Fibroblast of upper back skin (primary cell): ENCODE measurements at places on chromosomes 1 and 21.
A peak's percentile ranks its signal among the peaks of the same experiment; 100 is the strongest.

DNA sequence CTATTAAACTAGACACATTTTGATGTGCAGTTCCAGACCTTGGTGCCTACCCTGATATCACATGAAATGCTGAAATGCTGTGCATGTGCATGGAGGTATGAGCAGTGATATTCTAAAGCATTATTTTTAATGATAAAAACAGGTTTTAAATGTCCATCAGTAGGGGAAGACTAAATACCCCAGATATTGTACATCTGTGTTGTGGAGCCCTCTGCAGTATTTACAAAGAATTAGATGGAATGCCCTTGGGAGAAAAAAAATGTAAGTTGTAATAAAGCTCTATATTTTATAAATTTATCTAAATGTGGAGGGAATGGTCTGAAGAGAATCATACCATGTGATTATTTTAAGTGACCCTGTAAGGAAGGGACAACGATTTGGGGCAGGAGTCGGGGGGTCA is 39.1 kb upstream of the IGSF5 start:
- DNase-seq = peak; percentile 20

GRCh38 chr1:215636258-215636965 is 69.3 kb downstream of the KCTD3 start:
- peak; percentile 56 for DNase-seq

DNA sequence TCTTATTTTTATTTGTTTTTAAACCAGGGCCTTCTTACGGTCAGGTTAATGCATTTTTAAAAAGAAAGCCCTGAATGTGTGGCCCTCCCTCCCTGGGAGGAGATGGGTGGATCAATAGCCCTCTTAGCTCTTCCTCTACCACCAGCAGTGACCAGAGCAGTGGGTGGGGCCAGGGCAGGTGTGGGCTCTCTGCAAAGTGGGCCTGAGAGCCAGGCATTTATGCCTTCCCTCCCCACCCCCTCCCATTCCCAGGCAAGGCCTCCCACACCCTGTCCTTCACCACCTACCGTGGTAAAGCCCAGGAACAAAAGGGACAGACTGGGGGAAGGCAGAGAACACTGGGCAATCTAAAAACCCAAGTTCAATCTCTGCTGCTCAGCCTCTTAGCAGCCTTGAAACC is 63.9 kb downstream of the SSBP3 start:
- no peak for DNase-seq

GRCh38 chr1:248183996-248184395 is 9.4 kb downstream of the OR2M2 start:
- no peak for DNase-seq

- DNase-seq = no peak
These were observed 27.7 kb upstream of the VN1R5 start for GRCh38 chr1:247228133-247228532.

- DNase-seq = peak; percentile 78
These were observed 2.4 kb downstream of the PLPPR4 start for GRCh38 chr1:99266726-99267125.

GRCh38 chr1:27527223-27527889 is 37.4 kb upstream of the WASF2 start:
- peak; percentile 45 for DNase-seq

GRCh38 chr1:108017698-108018097 is 52.7 kb upstream of the VAV3 start:
- peak; percentile 11 for DNase-seq

- DNase-seq = no peak
These were observed 8.5 kb downstream of the VPS45 start for GRCh38 chr1:150076066-150076465.

DNA sequence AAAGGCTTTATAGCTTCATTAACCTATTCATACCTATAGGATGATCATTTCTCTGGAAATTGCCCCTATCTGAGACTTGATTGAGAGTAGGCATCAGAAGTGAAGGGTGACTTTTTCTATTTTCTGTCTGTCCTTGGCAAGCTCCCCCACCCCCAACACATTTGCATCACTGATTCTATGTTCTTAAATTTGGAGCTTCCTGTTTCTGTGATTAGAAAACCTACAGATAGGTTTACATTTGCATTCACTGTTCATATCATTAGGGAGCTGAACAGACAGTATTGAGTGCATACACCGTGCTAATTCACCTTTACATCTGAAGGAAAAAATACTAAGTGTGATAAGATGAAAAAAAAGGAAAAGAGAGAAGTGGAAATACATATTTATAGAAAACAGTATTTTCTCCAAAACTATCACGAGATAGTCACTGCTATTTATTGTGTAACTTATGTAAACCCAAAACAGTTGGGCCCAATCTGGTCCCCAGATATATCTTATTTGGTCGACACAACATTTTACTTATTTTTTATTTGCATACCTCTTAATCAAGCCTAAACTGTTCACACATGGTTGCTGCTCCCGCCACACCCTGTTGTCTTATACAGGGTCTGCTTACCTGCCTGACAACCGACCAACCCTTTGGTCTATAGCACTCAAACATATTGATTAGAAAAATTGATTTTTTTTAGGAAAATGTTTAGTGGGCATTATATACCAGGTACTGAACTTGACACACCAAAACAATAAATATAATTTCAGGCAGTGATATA is 218.8 kb downstream of the NTNG1 start:
- no peak for DNase-seq

DNA sequence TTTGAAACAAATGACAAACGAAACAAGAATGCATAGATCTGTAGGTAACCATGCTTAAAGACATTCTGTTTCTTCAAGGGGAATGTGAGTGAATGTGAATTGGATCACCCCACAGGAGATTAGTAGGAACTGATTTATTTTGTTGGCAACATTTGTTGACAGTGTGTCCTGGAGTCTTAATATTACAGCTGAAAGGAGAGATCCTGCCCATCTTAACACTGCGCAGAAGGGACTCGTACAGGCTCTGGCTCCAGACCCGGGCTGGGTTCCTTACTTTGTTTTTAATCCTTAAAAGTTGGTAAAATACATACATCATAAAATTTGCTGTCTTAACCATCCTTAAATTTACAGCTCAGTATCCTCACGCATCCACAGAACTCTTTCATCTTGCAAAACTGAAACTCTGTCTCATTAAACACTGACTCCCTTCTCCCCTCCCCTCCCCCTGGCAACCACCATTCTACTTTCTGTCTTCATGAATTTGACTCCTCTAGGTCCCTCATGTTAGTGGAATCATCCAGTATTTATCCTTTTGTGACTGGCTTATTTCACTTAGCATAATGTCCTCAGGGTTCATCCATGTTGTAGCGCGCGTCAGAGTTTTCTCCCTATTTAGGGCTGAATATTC is 74.1 kb downstream of the GALNT2 start:
- DNase-seq = peak; percentile 85

DNA sequence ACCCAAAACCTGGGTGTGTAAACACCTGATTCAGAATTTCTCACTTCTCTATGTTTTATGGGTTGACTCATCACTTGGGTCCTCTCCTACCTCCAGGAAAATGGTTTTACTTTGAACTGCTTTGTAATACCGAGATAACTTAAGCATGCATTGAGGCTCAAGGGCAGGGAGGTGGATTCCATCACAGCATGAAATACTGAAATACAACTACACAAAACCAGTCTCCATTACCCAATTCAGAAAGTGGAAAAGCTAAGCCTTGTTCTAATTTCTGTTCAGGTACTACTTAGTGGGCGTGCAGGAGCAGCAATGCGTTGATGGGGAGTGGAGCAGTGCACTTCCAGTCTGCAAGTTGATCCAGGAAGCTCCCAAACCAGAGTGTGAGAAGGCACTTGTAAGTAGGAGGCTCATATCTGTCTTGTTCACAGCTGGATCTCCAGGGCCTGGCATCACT is 6.1 kb upstream of the C4BPA start:
- DNase-seq = no peak

- peak; percentile 53 for DNase-seq
These were observed 48.8 kb downstream of the DR1 start for GRCh38 chr1:93394514-93394913.

GRCh38 chr1:230681599-230681998 is 32.3 kb downstream of the AGT start:
- DNase-seq = peak; percentile 85

DNA sequence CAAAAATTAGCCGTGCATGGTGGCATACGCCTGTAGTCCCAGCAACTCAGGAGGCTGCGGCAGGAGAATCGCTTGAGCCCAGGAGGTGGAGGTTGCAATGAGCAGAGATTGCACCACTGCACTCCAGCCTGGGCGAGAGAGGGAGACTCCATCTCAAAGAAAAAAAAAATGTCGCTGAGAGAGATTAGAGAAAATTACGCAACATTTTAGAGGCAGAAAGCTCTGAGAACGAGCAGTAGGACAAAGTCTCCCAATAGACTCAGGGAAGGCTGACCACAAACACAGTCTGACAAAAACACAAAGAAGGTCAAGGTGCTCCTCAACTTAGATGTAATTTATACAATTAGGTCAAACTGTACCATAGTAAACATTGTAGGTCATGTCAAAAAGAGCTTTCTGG is 367.6 kb upstream of the ZRANB2 start:
- DNase-seq = no peak

DNA sequence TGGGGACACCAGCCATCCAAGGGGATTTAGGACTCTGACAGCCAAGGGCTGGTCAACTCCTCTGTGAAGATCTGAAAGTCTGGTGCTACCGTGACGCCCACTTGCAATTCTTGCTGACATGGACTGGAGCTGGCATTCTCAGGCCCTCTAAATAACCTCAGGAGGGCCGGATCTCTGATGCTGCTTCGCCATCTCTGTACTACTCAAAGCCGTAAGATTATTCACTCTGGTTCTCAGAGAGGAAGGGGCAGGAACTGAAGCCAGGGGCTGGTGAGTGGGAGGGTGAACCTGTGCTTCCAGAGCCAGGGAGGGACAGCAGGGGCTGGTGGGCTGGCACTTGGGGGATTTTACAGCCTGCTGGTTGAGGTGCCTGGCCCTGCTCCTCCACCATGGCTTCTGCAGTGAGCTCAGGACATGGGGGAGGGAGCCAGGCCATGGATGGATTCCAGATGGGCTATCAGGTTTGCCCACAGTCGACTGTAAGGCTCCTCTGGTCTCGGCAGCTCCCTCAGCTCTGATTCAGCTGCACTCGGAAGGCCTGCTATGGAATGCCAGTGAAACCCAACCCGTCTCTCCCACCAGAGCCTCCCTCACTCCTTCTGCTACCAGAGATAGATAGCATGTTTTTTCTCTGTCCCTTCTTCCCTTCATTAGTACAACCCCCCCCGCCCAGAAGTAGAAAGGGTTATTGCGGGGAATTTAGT is 84.5 kb downstream of the PLXNA2 start:
- peak; percentile 91 for DNase-seq

- DNase-seq = peak; percentile 64
These were observed 27.2 kb upstream of the EPS8L3 start for GRCh38 chr1:109790735-109791494.

- DNase-seq = no peak
These were observed 7.3 kb upstream of the CTRC start for GRCh38 chr1:15430787-15431570.

- DNase-seq = peak; percentile 71
These were observed 57.8 kb downstream of the SLC35D1 start for GRCh38 chr1:66996018-66996682.
